ENCODE measurements at places on chromosomes 3 and 15.

- DNase-seq: peak; percentile 89
Observed at GRCh38 chr15:83904107-83905040, 250.5 kb downstream of the ADAMTSL3 start.

- peak; percentile 50 for DNase-seq
Observed at GRCh38 chr3:25000971-25001591, 427.0 kb upstream of the RARB start.

DNA sequence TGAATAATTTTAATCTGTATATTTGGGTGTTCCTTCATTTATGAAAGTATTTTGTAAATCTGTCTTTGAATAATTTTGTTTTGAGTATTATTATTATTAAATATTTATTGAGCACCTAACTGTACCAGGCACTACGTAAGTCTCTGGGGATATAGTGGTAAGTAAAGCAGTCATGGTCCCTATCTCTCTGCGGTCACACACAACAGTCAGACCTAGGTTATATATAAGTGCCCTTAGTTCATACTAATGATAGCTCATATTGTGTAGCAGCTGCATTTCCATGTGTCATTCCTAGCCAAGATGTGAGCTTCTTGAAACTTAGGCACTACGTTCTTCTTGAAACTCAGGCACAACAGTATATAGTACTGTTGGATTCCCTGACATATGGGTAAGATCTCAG, 12.4 kb downstream of the NKTR start:
- no peak for DNase-seq

DNA sequence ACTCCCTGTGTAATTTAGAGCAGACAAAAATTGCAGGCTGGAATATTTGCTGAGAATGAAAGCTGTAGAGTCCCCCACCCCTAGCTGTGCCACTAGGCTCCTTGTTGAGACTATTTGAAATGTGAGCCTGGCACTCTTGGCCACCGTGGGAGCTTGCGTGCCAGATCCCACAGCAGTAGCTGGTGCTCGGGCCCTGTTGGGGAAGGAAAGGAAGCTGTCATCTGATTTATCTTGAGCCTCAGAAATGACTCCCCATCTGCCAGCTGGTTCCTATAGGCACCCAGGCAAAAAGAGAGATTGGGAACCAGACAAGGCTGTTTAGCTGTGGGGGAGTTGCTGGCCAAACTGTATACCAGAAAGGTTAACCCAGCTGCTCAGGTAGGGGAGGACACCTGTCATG, 23.4 kb upstream of the CLEC3B start:
- no peak for DNase-seq

DNA sequence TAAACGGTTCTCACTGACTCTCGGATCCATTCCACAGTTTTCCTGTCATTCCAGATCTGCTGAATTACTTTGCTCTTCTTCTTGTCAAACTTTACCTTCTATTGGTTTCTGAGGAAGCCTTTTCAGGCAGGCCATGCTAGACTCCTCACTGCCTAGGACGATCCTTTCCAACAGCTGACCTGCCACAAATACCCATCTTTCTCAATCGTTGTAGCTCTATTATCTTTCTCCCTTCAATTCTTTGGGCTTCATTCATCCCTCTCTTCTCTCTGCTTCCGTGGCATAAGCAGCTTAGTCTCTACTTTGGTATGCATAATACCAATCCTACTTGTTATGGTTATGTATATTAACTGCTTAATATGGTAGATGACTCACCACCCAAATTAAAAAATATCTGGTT, 421.8 kb downstream of the NLGN1 start:
- DNase-seq: no peak

- DNase-seq: peak; percentile 43
Observed at GRCh38 chr15:74901612-74902063, 5.0 kb downstream of the FAM219B start.

DNA sequence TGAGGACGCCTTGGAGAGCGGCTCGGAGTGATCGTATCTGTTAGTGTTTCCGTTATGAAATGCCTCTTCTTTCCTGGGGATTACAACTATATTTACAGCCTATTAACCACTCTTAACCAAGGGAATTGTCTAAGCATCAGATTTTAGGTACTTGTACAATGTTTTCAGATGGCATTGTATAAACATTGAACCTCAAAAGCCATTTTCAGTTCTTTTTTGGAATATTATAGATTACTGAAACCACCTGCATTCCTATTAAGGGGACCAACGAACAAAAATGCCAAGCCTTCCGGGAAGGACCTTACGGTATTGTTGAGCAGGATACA, 1.1 kb downstream of the NEO1 start:
- DNase-seq: no peak

DNA sequence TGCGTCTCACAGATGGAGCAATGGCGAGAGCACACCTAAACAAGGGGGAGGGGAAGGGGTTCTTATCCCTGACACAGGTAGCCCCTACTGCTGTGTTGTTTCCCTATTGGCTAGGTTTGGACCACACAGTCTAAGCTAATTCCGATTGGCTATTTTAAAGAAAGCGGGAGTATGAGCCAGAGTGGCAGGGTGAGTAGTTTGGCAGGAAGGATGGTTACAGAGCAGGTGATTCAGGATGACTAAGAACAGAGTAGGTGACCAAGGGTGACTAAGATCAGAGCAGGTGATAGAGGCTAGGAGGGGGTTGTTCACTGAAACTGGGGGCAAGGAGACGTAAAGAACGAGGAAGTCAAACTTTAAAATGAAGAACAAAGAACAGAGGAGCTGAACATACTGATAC, 511.8 kb downstream of the EDEM1 start:
- no peak for DNase-seq

DNA sequence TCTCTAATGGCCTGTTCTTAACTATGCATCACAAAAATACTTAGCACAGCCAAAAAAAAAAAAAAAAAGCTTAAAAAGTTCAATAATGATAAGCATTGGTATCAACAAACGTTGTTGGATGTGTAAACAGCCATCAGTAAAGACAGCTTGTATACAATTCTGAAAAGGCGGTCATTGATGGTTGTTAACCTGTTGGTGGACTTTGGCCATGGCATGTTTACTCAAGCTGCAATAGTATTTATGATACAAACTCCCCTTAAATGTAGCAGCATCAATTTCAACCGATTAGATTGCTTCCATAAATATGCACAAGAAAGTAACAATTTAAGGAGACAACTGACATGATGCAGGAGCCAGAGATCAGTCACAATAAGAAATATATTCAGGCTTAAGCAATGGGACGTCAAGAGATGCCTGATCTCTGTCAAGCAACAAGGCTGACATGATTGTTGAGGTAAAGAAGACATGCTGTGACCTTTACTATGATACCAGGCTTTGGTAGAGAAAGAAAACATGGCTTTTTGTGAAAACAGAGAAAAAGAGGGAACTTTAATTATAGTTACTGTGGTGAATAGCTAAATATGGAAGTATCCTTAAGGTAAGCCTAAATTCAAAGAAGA, 14.2 kb upstream of the SLC7A14 start:
- no peak for DNase-seq

- no peak for DNase-seq
Observed at GRCh38 chr3:62955126-62955525, 79.9 kb upstream of the CADPS start.

DNA sequence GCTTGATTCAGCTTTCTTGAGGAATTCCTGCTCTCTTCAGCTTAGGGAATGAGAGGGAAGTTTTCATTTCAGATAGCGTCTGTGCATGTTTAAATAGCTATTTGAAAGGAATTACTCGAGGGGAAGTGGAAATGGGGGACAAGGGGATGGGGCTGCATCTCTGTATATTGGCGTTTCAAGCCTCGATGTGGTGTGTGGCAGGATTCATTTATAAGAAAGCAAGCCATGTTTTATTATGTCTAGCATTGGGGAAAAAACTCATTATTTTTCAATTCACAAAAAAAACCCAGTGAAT, 1.0 kb downstream of the ATP2C1 start:
- DNase-seq: no peak

- DNase-seq: no peak
Observed at GRCh38 chr15:91844341-91844740, 9.2 kb upstream of the SLCO3A1 start.

GRCh38 chr3:134287512-134287911, 36.9 kb upstream of the RYK start:
- DNase-seq: no peak

- no peak for DNase-seq
Observed at GRCh38 chr3:72405943-72406566, 442.2 kb downstream of the SHQ1 start.

DNA sequence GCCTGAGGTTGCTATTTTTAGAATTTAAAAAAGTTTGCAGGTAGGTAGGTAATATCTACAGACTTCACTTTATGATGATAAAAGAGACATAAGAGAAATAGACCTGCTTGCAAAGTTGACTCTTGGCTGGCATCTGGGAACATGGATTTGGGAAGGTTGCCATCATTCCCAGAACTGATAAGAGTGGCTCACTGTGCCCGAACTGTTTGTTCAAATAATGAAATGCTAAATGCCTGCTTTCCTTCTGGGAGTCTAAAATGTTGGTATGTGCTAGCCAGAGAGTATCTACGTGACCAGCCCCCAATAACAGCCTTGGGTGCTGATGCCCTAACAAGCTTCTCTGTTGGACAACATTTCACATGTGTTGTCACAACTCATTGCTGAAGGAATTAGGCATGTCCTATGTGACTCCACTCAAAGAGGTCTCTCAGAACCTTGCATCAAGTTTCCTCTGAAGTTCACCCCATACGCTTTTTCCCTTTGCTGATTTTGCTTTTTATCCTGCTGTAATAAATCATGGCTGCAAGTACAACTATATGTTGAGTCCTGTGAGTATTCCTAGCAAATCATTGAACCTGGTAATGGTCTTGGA, 95.5 kb downstream of the FHIT start:
- no peak for DNase-seq

DNA sequence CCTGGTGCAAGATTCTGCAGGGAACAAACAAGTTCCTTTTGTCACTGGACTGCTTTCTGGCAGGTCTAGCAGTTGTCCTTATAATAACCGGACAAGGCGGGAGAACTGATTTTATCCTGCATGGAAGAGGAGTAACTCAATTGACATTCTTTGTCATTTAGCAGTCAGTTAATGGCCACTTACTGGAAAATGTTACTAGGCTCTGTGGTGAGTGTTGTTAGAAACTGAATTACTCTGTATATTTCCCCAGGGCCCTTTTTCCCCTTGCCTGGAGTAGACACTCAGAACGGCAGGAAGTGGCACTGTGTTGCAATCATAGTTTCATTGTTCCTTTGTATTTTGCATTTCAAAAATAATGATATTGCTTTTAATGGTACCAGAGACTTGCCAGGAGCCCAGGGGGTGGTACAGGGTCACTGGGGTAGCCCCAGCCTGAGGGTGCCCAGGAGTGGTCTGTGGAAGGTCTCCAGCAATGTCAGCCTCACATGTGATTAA, 318.6 kb upstream of the LRRFIP2 start:
- DNase-seq: peak; percentile 55

DNA sequence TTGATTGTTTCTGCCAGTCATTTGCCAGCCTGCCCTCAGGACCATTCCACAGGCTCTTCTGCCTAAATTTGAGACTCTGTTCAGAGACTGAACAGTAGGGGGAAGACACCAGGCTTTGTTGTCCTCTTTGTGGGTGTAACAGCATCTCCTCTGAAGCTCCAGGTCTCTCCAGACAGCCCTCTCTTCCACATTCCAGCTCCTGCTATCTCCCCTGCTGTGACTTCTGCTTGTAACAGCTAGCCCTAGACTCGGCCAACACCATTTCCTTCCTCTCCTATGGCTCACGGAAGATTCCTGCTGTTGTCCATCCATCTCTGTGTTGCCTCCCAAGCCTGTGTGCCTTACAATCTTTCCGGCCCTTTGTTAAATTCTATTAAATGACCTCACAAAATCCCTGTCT, 40.2 kb downstream of the SUCLG2 start:
- DNase-seq: no peak

DNA sequence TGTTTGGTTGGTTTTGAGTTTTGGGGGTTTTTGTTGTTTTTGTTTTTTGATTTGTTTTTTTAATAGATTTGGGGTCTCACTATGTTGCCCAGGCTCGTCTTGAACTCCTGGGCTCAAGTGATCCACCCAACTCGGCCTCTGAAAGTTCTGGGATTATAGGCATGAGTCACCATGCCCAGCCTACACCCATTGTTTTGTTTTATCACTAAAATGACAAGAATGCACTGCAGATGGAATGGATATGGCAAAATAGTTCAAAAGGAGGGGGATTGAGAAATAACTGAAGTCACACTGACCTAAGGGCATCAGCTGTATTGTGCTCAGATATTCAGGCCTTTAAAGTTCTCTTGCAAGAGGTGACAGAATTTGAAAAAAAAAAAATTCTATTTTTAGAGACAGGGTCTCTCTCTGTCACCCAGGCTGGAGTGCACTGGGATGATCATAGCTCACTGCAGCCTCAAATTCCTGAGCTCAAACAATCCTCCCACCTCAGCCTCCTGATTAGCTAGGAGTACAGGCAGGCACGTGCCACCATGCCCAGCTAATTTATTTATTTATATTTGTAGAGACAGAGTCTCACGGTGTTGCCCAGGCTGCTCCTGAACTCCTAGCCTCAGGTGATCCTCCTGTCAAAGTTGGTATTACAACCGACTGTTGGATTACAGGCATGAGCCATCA, 4.4 kb upstream of the RASA2 start:
- peak; percentile 75 for DNase-seq

- no peak for DNase-seq
Observed at GRCh38 chr3:43169987-43170386, 64.1 kb upstream of the POMGNT2 start.

DNA sequence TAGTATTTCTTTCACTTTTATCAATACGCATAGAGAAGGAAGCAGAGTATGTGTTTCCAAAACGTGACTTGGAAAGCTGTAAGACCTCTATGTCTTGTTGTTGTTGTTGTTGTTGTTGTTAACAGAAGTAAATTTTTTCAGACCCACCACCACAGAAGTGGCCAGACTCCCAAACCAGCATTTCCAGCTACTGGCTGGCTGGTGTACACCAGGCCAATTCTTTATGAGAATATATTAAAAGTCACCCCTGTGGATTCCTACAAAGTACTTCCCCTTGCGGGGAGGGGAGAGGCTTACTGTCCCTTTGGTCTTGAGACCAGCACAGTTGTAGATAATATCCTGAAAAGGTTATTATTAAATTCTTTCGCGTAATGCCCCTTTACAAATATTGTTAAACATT, 1.6 kb upstream of the FOXP1 start:
- DNase-seq: no peak

DNA sequence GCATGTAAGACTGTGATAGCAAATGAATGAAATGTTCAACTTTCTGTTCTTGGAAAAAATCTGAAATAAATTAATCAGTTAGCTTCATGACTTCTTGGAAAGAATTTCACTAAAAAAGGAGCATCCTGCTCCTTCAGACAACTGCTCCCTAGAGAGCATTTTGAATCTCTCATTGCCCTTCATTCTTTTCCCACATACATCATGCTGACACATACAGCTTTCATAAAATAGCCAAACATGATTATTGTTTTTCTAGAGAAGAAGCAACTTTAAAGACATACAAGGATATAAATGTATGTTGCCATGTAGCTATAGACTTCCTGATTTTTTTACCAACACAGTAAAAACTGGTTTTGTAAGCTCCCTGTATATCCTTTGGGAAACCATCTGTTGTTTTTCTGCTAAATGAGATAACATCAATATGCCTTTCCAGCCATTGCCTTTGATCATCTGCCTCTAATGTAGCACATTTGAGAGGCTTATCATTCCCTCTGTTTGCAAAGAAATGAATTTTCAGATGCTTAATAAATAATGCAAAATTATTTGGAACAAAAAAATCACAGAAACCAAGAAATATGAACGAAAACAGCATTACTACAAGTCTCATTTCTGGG, 248.2 kb upstream of the GPR149 start:
- no peak for DNase-seq

GRCh38 chr3:52406791-52407510, 38.0 kb downstream of the SEMA3G start:
- DNase-seq: no peak

- DNase-seq: no peak
Observed at GRCh38 chr3:182292591-182292990, 500.7 kb upstream of the ATP11B start.

GRCh38 chr3:134356411-134357040, 17.7 kb downstream of the AMOTL2 start:
- DNase-seq: no peak

Measured in fibroblast of skin of right quadriceps (primary cell).